Neuronal stem cell (in vitro differentiated cells): ENCODE measurements at places on chromosomes 3 and 15.
A peak's percentile ranks its signal among the peaks of the same experiment; 100 is the strongest.

DNA sequence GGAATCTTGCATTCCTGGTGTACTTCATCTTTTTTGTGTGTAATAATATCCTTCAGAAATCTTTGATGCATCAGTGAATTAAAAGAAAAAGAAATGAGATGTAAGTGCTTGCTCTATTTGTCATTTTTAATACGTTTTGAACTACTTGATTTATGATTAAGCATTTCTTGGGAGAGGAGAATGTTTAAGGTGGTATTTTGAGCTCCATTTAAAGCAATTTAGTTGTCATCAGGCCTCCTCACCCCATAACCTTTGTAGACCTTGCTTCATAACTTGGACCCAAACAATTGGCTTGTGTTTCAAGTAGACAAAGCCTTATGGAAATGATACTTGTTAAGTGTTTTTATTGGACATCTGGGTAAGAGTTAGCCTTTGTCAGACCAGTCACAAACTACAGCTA lies 87.1 kb upstream of the VEPH1 start:
- DNase-seq, result no peak

GRCh38 chr3:124851905-124852304 lies 35.3 kb downstream of the ITGB5 start:
- no peak for DNase-seq

DNA sequence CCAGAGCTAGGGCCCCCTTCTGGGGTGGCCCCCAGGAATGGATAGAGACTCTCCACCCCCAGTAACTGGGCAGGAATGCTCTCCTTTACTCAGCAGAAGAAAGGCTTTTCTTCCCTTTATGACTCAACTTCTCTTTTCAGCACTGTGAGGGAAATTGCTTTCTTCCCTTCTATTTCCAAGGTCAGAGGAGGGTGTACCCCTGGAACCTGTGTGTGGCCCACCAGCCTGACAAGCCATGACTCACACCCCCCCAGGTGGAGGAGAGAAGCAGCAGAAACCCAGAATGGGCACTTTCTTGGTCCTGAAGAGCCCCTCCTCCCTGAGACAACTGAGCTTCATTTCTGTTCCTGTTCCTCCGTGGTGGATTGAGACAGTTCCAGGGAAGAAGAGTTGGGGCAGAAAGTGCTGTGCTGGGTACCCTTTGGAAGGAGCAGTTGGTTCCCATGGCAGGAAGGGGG lies 2.7 kb upstream of the ANKRD63 start:
- DNase-seq, result no peak

- DNase-seq, result no peak
These were observed 253.0 kb upstream of the P2RY1 start for GRCh38 chr3:152581951-152582350.

- DNase-seq, result no peak
These were observed 1.1 kb downstream of the RBSN start for GRCh38 chr3:15097891-15098290.

GRCh38 chr3:184585545-184585944 lies 24.0 kb downstream of the EPHB3 start:
- no peak for DNase-seq

DNA sequence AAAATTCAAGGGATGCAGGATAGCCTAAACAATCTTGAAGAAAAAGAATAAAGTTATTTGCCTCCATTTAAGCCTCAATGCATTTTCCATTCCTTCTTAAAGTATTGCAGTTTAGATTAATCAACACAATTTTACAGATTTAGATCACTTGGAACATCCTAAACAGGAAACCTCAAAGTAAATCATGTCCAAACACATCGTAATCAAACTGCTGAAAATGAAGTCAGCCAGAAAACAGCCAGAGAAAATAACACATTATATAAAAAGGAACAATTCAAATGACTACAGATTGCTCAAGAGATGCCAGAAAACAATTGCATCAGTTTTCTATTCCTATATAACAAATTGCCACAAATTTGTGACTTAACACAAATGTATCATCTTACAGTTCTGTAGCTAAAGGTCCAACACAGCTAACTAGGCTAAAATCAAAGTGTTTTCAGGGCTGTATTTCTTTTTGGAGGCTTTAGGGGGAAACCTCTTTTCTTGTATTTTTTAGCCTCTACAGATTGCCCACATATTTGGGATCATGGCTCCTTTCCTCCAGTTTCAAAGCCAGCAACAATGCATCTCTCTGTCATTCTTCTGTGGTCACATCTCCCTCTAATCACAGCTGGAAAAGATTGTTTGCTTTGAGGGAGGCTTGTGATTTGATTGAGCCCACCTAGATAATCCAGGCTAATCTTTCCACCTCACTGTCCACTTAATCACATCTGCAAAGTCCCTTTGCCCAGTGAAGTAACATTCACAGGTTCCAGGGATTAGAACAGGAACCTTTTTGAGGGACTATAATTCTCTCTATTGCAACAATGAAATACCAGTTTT lies 543.3 kb upstream of the UBE2E2 start:
- peak; percentile 3 for DNase-seq

DNA sequence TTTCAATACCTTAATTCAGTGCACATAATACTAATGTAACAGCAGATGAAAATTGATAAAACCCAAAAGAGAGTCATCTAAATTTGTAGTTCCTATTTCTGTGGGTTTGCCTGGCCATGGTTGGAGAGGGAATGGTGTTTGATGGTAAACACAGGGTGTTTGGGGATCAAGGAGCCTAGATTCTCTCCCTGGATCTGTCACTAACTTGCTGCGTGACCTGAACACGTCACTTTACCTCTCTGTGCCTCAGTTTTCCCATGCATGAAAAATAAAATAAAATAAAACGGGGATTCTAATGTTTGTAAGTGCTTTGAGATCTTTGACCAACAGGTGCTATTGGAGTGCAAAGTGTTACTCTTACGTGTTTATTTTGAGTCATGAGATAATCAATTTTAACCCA lies 49.8 kb downstream of the GHSR start:
- no peak for DNase-seq

GRCh38 chr3:59839810-59840515 lies 790.1 kb upstream of the CFAP20DC start:
- no peak for DNase-seq

DNA sequence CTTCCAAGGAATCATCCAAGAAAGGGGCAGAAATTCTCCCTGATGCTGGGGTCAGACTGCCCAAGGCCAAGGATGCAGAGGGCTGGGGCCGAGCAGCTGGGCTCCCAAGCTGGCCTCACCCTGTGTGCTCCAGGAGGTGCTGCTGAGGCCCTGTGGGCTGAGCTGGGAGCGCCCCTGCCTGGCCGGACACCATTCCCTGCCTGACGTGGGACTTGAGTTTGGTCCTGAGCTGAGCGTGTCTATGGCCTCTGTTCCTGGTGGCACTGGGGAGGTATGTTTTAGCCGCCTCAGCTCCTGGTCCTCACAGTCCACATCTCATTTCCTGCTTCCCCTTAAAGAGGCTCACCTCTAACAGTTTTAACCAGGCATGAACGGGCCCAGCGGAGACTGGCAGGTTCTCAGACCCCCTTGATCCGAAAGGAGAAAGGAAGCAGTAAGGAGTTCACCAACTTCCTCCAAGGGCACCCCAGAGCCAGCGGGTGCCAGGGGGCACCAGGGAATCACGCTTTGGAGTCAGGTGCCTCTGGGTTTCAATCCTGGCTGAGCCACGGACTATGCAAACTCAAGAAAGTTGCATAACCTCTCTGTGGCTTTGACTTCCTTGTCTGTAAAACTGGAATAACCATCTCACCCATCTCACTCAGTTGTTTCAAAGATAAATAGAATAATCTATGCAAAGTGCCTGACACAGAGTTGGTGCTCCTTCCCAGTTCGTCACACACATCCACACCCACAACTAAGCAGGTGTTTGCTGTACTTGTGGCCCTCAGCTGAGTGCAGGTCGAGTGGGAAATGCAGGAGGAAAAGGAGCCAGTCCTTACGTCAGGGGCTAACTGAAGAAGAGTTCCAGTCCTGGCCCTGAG lies 48.6 kb downstream of the SLC12A8 start:
- DNase-seq, result no peak

GRCh38 chr3:109413049-109413448 lies 75.7 kb upstream of the DPPA4 start:
- no peak for DNase-seq

GRCh38 chr3:44337248-44337785 lies 1.2 kb upstream of the TCAIM start:
- DNase-seq, result no peak

DNA sequence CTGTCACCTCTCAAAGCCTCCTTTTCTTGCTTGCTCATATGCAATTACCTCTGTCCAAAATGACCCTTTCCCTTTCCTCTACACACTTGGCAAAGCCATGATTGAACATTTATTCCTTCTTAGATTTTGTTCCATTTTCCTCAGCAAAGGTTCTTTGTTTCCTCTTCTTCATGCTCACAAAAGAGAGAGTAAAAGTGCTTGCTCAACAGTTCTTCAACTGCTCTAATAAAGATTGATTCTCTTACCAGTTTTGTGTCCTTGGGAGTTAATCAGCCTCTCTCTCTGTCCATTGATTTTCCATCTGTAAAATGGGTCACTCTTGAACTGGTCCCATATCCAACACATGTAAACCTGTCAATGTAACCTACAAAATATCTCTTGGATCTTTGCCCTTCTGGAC lies 186.4 kb downstream of the WNT5A start:
- no peak for DNase-seq

GRCh38 chr3:56238299-56238698 lies 230.0 kb downstream of the ERC2 start:
- no peak for DNase-seq

DNA sequence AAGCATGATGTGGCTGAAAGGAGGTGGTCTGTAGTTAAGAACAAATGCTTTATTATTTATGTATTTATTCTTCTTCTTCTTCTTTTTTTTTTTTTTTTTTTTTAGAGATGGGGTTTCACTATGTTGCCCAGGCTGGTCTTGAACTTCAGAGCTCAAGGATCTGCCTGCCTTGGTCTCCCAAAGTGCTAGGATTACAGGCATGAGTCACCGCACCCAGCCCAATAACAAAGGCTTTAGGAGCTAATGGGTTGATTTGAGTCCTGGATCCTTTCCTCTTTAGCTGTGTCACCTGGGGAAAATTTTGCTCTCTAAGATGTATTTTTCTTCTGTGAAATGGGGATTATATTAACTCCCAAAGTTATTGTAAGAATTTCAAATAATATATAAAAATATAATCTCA lies 168.8 kb downstream of the PEX5L start:
- no peak for DNase-seq

GRCh38 chr3:23252122-23252521 lies 49.0 kb downstream of the UBE2E2 start:
- DNase-seq, result no peak

GRCh38 chr3:146536681-146537080 lies 7.7 kb downstream of the PLSCR1 start:
- no peak for DNase-seq

DNA sequence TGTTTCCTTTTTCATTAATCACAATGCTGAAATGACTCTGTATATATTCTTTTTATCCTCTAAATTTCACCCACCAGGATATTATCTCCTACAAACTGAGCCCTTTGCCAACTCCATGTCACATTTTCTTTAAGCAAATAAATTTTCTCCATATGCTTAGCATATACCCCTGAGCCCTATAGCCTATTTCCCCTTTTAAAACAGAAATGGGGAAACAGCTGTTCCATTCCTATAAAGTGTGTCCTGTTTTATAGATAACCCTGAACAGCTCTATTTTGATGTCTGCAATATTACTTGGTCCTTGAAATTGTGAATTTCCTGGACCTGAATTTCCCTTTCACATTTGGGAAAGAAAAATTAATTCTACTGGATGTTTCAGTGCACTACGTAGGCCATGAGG lies 15.6 kb upstream of the FILIP1L start:
- DNase-seq, result no peak

DNA sequence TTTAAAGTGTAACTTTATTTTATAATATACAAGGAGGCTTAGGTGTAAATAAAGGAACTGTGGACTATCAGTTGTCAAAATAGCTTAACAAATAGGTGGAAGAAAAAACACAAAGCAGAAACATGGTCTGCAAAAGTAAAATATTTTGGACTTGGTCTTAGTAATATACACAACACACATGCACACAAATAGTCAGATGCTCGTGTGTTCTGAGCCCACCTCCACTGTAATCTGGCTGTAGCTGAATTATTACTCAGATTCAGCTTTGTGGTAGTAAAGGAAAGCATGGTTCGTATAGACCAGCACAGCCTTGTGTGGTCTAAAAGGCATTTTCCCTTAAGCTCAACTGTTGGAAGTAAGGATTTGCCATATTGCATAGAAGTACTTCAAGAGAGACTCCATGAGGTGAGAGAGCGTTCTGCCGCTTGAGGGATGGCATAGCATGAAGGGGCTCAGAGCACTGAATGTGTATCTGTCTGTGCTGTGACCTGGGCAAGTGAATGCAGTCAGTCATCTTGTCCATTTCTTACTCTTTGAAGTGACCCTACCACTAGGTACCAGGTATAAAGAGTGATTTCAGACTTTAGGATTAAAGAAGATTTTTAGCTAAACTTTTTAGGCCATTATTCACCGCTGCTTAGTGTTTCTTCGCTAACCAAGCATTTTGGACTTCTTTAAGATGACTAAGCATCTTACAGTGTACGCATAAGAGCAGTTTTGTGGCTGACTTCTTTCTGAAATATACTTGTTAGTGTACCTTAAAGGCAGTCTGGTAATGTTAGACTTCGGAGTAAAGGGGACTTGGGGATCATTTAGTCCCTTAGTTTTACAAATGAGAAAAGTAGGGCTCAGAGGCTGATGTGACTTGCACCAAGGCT lies 15.2 kb downstream of the TPM1 start:
- DNase-seq, result no peak

- DNase-seq, result no peak
These were observed 22.1 kb downstream of the PARL start for GRCh38 chr3:183862610-183863009.

GRCh38 chr15:24729760-24730159 lies 54.2 kb downstream of the NPAP1 start:
- no peak for DNase-seq

- DNase-seq, result peak; percentile 59
These were observed 62.8 kb downstream of the PEX5L start for GRCh38 chr3:179973931-179974361.

GRCh38 chr15:31397851-31398661 lies 71.4 kb downstream of the KLF13 start:
- no peak for DNase-seq

DNA sequence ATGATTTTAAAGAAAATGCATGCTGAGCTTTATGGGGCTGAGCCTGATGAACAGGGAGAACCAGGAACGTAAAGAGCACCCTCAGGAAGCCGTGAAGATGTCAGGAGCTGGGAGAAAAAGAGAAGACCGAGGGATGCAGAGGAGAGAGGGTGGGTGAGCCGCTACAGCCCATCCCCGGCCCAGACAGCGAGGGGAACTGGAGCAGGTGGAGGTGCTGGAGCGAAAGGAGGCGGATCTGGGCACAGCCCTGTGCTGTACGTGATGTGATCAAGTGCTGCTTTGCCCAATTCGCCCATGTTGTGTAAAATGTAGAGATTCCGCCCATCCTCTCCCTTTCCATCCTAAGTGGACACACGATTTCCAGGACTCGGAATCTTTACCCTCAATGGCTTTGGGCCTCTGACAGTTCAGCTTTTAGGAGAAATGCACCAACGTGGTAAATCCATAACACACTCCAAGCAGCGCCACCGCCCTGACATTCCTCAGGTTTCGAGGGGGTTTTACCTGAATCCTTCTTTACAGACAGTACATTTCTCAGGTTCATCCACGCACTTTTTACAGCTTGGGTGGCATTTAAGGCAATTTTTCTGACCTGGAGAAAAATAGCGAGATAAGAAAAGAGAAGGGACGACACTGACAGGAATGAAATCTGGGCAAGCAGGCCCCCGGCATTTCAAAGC lies 27.1 kb upstream of the SNRPA1 start:
- DNase-seq, result no peak
